HT1080 (cell line): ENCODE measurements at places on chromosomes 11 and 22.

- peak; percentile 38 for DNase-seq
Observed at GRCh38 chr11:41446107-41446506, 13.3 kb downstream of the LRRC4C start.

DNA sequence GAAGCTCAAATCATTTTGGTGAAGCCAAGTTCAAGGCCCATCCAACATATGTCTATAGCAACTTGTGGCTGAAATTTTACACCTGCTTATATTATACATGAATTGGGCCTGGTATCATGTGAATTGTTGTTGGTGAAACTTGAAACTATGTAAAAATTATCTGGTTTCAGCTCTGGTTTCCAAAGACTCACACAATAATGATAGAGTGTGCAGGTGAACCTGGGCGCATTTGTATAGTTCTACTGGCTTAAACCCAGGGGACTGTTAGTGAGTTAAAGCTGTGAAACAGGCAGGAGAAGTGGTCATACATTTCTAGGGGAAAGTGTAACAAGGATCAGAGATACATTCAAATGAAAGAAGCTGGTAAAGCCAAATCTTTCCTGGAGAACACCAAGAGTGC is 627.3 kb downstream of the METTL15 start:
- DNase-seq, result no peak

- DNase-seq, result no peak
Observed at GRCh38 chr11:1946812-1947484, at the start of gene MRPL23. TSS of gene MRPL23 (plus strand) at chr11:1947332. CDS start at chr11:1947363, 31 bp downstream.

DNA sequence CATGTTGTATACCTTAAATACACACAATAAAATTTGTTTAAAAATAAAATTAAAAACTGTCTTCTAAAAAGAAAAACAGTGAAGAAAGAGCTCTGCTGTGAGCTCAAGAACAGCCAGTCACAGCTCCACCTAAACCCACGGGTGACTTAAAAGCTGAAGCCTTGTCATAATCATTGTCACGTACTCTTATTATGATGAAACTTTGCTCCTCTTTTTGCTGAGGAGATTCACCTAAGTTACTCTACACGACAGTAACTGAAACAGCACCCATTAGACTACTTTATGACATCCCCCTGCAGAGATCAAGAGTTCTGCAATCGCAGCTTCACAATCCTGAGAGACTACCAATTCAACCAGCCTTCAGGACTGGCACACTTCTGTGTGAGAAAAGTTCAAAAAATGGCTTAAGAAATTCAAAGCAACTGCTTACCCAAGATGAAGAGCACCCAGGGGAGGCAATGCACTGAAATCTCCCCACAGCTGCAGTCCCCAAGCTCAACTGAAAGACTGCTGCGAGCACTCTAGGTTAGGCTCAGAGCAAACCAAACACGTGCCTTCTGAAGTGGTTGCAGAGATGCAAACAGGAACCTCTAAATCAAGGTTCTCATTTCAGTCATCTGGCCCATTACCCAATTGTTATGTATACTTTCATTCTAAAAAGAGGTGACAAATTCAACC is at the start of gene JAML:
JAML (minus strand) TSS at position 501 of the 678 bp plus-strand sequence. CDS start 10,145 bp downstream, outside the sequence.
- no peak for DNase-seq

GRCh38 chr22:46674367-46674781 is 54.2 kb downstream of the GRAMD4 start:
- DNase-seq, result no peak

- no peak for DNase-seq
Observed at GRCh38 chr22:25402160-25402500, 162.3 kb upstream of the GRK3 start.
